ENCODE measurements at places on chromosomes 3 and 15.

DNA sequence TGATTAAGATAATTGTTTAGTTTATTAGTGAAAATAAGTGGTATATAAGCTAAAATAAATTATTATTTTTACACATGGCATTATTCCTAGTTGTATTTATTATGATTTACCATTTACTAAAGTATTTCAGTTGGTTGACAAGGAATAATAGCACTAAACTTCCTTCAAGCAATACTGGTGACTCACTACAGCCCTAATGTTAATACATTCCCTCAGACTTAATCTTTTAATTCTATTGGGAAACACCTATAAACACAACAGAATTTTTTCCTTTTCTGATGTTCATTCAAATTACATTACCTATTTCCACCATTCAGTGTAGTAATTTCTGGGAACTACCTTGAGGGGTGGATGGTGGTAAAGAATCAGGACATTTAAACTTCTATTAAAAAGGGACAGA, 264.0 kb downstream of the TIGIT start:
- DNase-seq = no peak
- no peaks in the 10 kb centered on the region for H3K27me3 ChIP-seq
- no peaks in the 10 kb centered on the region for H3K36me3 ChIP-seq
- H3K27ac ChIP-seq = no peak overlapping the region
- H3K4me3 ChIP-seq = no peak overlapping the region

DNA sequence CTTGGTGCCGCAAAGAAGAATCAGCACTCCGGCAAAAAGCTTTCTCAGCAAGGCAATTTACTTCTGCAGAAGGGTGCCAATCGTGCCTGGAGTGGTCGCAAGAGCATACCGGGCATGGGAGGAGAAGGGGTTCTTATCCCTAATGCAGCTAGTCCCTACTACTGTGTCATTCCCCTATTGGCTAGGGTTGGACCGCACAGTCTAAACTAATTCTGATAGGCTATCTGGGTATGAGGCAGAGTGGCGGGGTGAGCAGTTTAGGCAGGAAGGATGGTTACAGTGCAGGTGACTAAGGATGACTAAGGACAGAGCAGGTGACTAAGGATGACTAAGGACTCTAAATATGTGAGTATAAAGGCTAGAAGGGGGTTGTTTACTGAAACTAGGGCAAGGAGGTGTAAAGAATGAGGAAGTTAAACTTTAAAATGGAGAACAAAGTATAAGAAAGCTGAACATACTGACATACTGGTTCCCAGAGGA, 52.9 kb downstream of the PGBD4 start:
- no peak overlapping the region for H3K4me3 ChIP-seq
- no peak overlapping the region for H3K27ac ChIP-seq
- H3K4me1 ChIP-seq = no peaks in the 10 kb centered on the region
- peaks cover 55% of the 10 kb centered on the region for H3K36me3 ChIP-seq

DNA sequence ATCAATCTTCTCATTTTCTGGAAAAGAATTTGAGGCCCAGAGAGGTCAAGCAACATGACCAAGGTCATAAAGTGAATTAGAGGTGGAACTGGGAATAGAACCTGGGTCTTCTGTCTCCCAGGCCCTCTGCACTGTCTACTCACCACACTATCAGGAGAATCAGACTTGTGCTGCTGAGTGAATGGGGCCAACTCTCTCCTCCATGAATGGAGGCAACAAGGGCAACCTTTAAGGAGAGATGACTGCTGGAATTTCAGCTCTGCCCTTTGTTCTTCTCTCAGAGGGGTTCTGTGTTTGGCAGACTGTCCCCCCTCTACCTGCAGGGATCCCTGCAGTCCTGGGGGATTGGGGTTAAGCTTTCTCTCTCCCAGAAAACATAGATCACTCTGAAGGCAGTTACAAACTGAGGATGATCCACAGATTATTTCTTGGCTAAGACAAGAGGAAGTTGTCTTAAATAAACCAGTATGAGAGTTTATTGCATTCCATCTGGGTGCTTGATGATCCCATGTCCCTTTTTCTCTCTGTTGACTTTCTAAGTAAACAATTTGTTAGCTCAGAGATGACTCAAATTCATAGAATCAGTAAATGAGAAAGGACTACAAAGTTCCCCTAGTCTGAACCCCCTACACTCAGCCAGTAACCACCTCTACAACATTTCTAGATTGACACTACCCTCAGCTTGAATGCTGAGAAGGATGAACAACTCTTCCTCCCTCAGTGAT, 99.0 kb upstream of the LIPC start:
- no peaks in the 10 kb centered on the region for H3K27me3 ChIP-seq
- H3K27ac ChIP-seq = peak overlapping the region; percentile 84
- no peak overlapping the region for H3K4me3 ChIP-seq
- H3K4me1 ChIP-seq = peaks cover 9% of the 10 kb centered on the region
- H3K36me3 ChIP-seq = no peaks in the 10 kb centered on the region

- no peaks in the 10 kb centered on the region for H3K36me3 ChIP-seq
- no peak overlapping the region for H3K27ac ChIP-seq
- H3K4me1 ChIP-seq = peaks cover 2% of the 10 kb centered on the region
These were observed 140.9 kb downstream of the TFG start for GRCh38 chr3:100850156-100850555.

DNA sequence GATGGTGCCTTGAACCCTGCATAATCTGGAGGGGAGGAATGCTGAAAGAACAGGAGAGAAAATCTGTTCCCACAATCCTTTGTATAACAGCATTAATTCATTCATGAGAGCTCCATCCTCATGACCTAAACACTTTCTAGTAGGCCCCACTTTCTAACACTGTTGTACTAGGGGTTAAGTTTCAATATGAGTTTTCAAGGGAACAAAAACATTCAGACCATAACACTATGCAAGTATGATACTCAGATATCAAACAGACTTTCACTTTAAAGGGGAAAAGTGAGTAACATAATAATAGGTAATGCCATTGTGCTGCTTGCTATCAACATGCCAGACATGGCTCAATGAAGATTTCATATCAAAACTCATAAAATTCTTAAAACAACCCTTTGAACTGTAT, 32.4 kb upstream of the PLSCR2 start:
- H3K27ac ChIP-seq = no peak overlapping the region
- no peaks in the 10 kb centered on the region for H3K36me3 ChIP-seq
- no peak overlapping the region for H3K4me3 ChIP-seq
- H3K27me3 ChIP-seq = no peaks in the 10 kb centered on the region
- no peak for DNase-seq
- H3K4me1 ChIP-seq = peaks cover 9% of the 10 kb centered on the region

GRCh38 chr3:54374214-54374852, 252.0 kb downstream of the CACNA2D3 start:
- H3K4me1 ChIP-seq = no peaks in the 10 kb centered on the region
- no peak overlapping the region for H3K27ac ChIP-seq
- H3K36me3 ChIP-seq = no peaks in the 10 kb centered on the region
- no peak for DNase-seq
- H3K27me3 ChIP-seq = no peaks in the 10 kb centered on the region
- H3K4me3 ChIP-seq = no peak overlapping the region

GRCh38 chr3:48662753-48663488, at the start of gene CELSR3:
CELSR3 (minus strand) TSS chr3:48662886; CDS start chr3:48662634, 252 bp downstream.
- H3K27ac ChIP-seq = peak within 1 kb of the TSS; percentile 95
- DNase-seq = no peak
- no peaks in the 10 kb centered on the region for H3K27me3 ChIP-seq
- no peaks in the 10 kb centered on the region for H3K36me3 ChIP-seq
- H3K4me3 ChIP-seq = peak within 1 kb of the TSS; percentile 65

GRCh38 chr3:95394286-95394685, 1331.4 kb downstream of the NSUN3 start:
- H3K4me3 ChIP-seq = no peak overlapping the region
- no peaks in the 10 kb centered on the region for H3K4me1 ChIP-seq
- H3K27me3 ChIP-seq = no peaks in the 10 kb centered on the region
- no peaks in the 10 kb centered on the region for H3K36me3 ChIP-seq

DNA sequence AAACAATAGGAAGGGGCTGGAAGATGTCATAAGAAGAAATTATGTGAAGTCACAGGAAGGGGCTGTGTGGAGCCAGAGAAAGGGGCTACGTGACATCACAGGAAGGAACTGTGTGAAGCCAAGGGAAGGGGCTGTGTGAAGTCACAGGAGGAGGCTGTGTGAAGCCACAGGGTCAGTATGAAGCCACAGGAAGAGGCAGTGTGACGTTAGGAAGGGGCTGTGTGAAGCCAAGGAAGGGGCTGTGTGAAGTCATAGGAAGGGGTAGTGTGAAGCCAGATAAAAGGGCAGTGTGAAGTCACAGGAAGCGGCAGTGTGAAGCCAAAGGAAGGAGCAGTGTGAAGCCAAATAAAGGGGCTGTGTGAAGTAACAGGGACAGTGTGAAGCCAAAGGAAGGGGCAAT, 32.5 kb downstream of the GASK1A start:
- H3K4me3 ChIP-seq = no peak overlapping the region
- DNase-seq = no peak
- H3K36me3 ChIP-seq = no peaks in the 10 kb centered on the region

DNA sequence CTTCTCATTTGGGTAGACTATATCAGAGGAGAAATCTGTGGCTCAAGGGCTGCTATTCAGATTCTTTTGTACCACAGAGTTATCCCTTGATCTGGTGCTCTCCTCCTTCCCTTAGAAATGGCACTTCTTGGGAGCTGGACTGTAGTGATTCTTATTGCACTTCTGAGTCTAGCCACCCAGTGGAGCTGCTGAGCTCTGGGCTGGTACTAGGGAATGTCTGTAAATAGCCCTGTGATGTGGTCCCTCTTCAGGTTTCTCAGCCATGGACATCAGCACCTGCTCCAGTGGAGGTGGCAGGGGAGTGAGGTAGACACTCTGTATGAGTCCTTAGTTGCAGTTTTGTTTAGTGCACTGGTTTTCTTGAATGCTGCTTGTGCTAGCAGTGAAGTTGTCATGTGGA, 1292.6 kb downstream of the SI start:
- no peak for DNase-seq
- no peaks in the 10 kb centered on the region for H3K27me3 ChIP-seq
- no peaks in the 10 kb centered on the region for H3K36me3 ChIP-seq
- no peaks in the 10 kb centered on the region for H3K4me1 ChIP-seq

GRCh38 chr3:56802378-56802745, 613 bp upstream of the ARHGEF3 start:
- no peaks in the 10 kb centered on the region for H3K36me3 ChIP-seq
- H3K4me1 ChIP-seq = no peaks in the 10 kb centered on the region
- no peak overlapping the region for H3K27ac ChIP-seq
- no peak for DNase-seq

DNA sequence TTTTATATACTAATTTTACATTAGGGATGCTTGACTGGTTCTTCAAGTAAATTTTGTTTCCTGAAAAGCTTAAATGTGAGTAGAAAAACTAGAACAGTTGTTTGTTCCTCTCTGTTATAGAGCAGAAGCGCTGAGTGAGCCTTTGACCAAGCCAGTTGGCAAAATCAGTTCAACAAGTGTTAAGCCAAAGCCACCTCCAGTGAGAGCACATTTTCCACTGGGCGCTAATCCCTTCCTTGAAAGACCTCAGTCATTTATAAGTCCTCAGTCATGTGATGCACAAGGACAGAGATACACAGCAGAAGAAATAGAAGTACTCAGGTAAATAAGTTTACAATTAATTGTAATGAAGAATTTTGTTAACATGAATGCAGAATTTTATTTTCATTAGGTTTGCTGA, 14.6 kb downstream of the CAPN7 start:
- H3K4me1 ChIP-seq = no peaks in the 10 kb centered on the region
- peaks cover 69% of the 10 kb centered on the region for H3K36me3 ChIP-seq
- DNase-seq = no peak
- no peak overlapping the region for H3K27ac ChIP-seq
- no peak overlapping the region for H3K4me3 ChIP-seq
- H3K27me3 ChIP-seq = no peaks in the 10 kb centered on the region

DNA sequence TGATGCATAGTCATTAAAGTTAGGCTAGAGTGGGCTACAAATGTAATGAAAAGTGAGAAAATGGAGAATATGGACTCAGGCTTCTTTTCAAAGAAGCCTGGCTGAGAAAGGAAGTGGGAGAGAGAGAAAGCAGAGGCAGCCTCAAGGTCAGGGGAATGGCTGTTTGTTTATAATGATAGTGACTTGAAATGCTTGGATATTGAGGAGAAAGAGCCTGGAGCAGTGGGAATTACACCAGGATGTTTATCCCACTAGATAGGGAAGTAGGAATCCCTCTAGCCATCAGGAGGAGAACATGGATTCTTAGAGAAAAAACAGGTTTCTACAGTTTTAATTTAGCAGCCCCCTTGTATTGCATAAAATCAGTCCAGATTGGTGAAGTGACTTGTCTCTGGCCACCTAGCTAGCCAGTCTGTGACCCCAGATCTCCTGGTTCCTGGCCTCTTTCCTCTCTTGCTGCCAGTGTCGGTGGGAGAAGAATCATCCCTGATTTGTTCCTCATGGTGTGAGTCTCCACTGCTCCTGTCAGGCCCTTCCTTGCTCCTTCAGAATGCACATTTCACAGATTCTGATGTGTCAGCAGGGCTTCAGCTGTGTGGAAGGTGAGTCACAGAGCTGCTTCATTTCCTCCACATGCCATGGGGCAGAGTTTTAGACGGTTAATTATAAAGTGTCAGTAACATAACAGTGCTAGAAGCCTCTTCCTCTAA, 32.9 kb downstream of the SEMA6D start:
- no peaks in the 10 kb centered on the region for H3K4me1 ChIP-seq
- no peak overlapping the region for H3K4me3 ChIP-seq
- H3K36me3 ChIP-seq = no peaks in the 10 kb centered on the region
- DNase-seq = no peak

- H3K27ac ChIP-seq = no peak overlapping the region
- no peak overlapping the region for H3K4me3 ChIP-seq
- H3K36me3 ChIP-seq = peaks cover 29% of the 10 kb centered on the region
- H3K27me3 ChIP-seq = no peaks in the 10 kb centered on the region
These were observed 3.5 kb upstream of the ISG20 start for GRCh38 chr15:88635318-88635717.

- H3K4me1 ChIP-seq = peaks cover 7% of the 10 kb centered on the region
- DNase-seq = no peak
- peak overlapping the region; percentile 41 for H3K27ac ChIP-seq
- no peak overlapping the region for H3K4me3 ChIP-seq
- H3K36me3 ChIP-seq = peaks cover 32% of the 10 kb centered on the region
These were observed 47.8 kb downstream of the IQGAP1 start for GRCh38 chr15:90435652-90436337.

DNA sequence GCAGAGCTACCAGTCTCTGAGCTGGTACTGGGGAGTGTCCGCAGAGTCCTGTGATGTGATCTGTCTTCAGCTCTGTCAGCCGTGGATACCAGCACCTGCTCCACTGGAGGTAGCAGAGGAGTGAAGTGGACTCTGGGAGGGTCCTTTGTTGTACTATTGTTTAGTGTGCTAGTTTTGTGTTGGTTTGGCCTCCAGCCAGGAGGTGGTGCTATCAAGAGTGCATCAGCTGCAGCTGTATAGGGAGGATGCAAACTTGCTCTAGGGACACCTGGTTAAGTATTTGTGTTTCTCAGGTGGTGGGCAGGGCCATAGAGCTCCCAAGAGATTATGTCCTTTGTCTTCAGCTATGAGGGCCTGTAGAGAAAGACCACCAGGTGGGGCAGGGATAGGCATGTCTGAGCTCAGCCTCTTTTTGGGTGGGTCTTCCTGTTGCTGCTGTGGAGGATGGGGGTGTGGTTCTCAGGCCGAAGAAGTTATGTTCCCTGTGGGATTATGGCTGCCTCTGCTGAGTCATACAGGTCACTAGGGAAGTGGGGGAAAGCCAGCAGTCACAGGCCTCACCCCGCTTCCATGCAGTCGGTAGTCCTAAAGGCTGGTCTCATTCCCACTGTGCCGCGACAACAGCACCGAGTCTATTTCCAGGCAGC, 443.2 kb upstream of the TBL1XR1 start:
- H3K4me3 ChIP-seq = no peak overlapping the region
- DNase-seq = no peak
- no peaks in the 10 kb centered on the region for H3K27me3 ChIP-seq
- H3K36me3 ChIP-seq = no peaks in the 10 kb centered on the region
